ENCODE measurements at places on chromosomes 13 and 19.
A peak's percentile ranks its signal among the peaks of the same experiment; 100 is the strongest.

DNA sequence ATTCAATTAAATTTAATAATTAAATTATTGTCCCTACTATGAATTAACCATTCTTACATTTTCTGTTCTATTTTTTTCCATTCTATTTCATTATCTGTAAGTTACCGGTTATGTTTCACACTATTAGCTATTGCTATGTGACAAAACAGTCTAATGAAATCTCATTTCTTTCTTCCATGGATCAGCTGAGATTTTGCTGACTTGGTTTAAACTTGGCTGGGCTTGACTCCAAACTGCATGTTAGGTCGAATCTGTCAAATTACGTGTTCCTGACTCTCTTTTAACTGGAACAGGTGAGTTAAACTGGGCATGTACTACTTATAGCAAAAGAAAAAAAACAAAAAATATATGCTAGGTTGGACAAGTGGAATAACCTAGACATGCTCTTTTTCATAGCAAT is 1464.4 kb downstream of the OLFM4 start:
- no peak for DNase-seq

DNA sequence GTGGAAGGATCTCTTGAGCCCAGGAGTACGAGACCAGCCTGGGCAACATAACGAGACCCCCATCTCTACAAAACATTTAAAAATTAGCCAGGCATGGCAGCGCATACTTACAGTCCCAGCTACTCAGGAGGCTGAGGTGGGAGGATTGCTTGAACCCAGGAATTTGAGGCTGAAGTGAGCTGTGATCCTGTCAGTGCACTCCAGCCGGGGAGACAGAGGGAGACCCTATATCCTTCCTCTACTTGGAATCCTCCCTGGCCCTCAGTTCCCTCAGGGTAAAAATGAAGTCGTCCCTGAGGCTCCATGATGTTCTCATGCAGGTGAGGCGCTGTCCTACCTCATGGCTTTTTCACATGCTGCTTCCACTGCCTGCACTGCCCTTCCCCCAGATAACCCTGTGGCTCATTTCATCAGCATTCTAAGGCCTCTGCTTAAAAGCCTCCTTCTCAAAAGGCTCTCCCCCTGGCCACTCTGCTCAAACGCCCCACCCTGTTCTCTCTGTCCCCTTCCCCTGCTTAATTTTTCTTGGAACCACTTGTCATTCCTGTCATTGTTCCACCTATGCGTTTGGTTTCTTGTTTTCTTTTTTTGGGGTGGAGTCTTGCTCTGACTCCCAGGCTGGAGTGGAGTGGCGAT is 19.2 kb downstream of the DNM2 start:
- DNase-seq, result no peak

GRCh38 chr19:2561895-2562294 is 86.0 kb downstream of the GADD45B start:
- no peak for DNase-seq

GRCh38 chr13:90201202-90201601 is 1146.3 kb upstream of the MIR17HG start:
- no peak for DNase-seq

DNA sequence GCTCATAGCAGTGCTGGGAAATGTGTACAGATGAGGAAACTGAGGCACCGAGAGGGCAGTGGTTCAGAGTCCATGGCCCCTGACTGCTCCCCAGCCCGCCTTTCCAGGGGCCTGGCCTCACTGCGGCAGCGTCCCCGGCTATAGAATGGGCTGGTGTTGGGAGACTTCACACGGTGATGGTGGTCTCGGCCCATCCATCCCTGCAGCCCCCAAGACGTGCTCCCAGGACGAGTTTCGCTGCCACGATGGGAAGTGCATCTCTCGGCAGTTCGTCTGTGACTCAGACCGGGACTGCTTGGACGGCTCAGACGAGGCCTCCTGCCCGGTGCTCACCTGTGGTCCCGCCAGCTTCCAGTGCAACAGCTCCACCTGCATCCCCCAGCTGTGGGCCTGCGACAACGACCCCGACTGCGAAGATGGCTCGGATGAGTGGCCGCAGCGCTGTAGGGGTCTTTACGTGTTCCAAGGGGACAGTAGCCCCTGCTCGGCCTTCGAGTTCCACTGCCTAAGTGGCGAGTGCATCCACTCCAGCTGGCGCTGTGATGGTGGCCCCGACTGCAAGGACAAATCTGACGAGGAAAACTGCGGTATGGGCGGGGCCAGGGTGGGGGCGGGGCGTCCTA is 15.9 kb downstream of the LDLR start:
- no peak for DNase-seq

- DNase-seq, result no peak
Observed at GRCh38 chr13:66409542-66409941, 820.6 kb downstream of the PCDH9 start.

DNA sequence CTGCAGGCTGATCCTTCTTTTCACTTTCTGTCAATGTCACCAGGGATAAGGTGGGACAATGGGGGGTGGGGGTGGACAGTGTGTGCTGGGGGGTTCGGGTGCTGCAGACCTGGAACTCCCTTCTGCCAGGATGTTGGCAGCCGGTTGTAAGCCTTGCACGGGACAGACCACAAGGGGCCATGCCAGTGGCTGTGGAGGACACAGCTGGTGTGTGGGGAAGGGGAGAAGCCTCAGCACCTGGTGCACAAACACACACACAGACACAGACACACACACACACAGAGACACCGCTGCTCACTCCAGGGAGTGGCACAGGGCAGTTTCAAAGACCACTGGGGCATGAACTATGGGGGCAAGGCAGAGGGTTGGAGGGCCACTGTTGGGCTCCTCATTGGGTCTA is 3.6 kb downstream of the F2RL3 start:
- no peak for DNase-seq

DNA sequence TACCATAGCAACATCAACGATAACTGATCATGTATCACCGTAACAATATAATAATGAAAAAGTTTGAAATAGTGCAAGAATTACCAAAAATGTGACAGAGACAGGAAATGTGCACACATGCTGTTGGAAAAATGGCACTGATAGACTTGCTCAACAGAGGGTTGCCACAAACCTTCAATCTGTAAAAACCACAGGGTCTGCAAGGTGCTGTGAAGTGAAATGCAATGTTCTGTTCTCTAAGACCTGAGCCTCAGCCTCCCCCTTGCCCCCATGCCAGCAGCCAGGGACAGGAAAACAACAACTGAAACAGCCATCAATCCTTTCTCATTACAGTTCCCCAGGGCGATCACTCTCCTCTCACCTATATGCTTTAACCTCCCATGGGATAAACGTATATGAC is 88.4 kb downstream of the USP12 start:
- DNase-seq, result no peak

DNA sequence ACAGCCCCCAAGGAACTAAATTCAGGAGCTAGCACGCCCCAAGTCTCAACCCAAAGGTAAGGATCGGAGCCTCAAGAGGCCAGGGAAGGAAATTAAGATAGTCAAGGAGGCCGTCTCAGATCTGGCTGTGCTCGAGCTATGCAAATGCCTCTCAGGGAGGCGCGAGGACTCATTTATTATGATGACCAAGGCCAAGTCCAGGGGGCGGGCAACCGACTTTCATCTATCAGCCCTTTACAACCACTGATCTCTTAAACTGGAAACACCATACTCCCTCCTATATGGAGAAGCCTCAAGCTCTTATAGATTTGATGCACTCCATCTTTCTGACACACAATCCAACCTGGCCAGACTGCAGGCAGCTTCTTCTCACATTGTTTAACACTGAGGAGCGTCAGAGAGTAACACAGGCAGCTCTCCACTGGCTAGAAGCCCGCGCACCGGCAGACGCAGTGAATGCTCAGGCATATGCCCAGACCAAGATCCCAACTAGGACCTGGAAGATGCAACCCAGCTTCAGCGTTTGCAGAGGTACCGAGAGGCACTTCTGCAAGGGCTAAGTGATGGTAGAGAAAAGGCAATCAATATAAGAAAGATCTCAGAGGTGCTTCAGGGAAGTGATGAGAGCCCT is 9.6 kb upstream of the SLC15A1 start:
- DNase-seq, result no peak

- no peak for DNase-seq
Observed at GRCh38 chr19:52613299-52613906, 24.8 kb downstream of the ZNF83 start.

- DNase-seq, result no peak
Observed at GRCh38 chr19:23070353-23071146, 46.3 kb upstream of the ZNF730 start.

DNA sequence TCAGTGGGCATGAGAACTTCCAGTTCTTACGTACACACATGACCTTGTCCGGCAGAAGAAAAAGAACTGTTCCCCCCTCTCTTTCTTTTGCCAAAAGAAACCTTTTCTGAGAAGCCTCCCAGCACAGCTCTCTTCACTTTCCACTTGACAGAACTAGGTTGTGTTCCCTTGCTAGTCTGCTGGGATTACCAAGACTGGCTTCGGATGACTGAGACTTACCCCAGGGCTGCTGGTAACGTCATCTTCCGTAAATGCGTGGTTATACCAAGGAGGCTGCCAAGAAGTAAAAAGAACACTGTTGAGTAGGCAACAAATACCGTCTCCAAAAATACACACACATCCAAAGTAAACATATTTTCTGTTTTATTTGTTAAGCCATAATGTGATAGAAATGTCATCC is 908.2 kb downstream of the EFNB2 start:
- DNase-seq, result no peak

DNA sequence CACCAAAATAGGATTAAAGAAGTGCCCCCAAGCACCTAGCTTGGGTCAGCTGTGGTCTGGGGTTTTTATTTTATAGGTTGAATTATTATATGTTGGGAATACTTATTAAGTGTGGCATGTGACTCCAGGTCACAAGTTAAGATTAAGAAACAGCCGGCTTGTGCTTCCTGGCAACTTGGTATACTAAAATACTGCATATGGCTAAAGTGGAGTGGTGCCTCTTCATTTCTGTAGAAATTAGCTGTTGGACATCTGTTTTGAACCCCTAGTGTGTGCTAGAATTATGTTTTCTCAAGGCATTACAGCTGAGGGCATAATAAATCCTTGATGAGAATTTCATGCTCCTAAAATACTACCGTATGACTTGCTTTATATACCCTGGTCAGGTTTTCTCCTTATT is 286.6 kb downstream of the SHISA2 start:
- DNase-seq, result no peak

GRCh38 chr19:55585658-55586339 is 5.2 kb upstream of the ZNF579 start:
- peak; percentile 29 for DNase-seq

GRCh38 chr13:48258430-48258829 is 25.4 kb downstream of the ITM2B start:
- no peak for DNase-seq

DNA sequence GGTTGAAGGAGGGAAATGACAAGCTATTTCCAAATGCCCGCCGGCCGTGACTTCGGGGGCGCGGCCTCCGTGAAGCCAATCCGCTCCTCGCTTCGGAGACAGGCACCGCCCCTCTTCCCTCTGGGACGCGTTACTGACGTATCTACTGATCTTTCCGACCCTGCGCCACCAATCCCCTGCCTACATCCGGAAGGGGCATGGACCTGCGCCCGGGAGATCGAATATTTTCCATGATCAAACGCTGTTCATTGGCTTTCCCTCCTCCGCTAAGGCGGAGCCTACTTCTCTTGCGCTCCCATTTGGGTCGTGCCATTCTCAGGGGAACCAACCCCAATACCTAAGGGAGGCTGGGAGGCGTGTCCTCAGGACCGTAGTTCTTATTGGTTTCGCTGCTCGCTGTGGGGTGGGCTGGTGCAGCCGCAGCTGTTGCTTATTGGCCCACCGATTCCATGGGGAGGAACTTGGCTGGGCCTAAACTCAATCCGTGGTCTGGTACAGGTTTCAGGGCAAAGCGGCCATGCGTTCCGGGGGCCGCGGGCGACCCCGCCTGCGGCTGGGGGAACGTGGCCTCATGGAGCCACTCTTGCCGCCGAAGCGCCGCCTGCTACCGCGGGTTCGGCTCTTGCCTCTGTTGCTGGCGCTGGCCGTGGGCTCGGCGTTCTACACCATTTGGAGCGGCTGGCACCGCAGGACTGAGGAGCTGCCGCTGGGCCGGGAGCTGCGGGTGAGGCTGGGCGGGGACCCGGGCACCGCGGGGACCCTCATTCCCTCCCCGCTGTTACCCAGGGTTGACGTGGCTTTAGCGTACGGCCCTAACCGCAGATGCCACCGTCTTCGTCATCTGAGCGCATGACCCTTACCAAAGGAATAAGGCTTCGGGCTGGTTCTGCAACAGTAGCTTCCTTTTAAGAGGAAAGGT is at the start of gene QPCTL:
Gene QPCTL, plus strand, starts transcription at position 480 of the 919 bp plus-strand sequence. Its CDS starts 38 bp downstream, at position 518.
- DNase-seq, result peak; percentile 100

DNA sequence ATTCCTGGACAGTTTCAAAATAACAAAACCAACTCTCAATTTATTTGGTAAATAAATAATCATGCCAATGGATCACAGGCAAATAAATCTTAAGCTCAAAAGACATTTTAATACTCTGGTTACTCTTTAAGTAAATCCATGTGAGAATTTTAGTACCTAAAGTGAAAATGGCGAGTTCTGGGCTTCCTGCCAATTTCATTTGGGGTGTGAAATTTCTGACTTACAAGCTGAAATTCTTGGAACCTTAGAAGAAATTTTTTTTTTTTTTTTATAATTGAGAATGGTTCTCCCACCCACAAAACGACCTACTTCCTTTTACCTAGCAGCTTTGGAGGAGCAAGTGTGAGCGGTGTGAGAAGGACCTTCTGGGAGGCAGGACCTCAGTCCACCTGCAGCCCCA is 354.5 kb upstream of the NBEA start:
- no peak for DNase-seq

GRCh38 chr19:6761053-6761676 is 6.1 kb downstream of the SH2D3A start:
- no peak for DNase-seq

DNA sequence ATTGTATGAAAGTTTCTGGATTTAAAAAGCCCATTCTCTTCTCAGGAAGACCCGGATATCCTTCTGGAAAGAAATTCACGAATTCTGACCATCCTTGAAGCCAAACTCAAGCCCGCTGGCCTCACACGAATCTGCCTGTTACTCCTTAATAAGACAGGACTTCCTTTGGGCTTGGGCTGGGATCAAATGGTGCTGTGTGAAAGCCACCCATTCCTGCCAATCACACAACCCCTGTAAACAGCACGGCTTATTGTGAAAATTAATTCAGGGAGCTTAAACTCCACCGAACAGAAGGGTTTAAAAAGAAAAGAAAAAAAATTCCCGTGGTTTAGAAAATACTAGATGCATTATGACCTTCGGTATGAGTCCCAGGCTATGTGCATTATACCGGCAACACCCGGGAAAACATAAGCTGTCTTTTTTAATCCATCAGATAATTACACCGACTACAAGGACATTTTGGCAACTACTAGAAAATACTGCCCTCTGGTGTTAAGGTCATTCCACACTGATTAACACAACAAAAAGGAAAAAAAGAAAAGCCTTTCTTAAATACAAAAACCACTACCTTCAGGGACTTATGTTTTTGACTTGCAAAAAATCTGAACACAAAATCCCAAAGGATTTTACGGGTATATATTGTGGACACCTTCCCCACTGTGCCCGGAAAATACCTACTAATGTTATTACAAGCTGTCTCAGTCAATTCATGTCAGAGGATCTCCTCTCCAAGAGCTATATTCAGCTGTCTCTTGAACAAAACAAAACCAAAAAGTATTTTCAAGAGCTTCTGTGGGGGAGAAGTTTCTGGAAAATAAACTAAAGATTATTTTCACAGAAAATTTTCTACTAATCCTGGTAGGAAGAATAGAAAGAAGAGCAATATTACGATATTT is 76.0 kb upstream of the LSM14A start:
- no peak for DNase-seq

All from NCI-H226 (cell line).